Activated naive CD4-positive, alpha-beta T cell (primary cell): ENCODE measurements at places on chromosomes 16 and 17.

DNA sequence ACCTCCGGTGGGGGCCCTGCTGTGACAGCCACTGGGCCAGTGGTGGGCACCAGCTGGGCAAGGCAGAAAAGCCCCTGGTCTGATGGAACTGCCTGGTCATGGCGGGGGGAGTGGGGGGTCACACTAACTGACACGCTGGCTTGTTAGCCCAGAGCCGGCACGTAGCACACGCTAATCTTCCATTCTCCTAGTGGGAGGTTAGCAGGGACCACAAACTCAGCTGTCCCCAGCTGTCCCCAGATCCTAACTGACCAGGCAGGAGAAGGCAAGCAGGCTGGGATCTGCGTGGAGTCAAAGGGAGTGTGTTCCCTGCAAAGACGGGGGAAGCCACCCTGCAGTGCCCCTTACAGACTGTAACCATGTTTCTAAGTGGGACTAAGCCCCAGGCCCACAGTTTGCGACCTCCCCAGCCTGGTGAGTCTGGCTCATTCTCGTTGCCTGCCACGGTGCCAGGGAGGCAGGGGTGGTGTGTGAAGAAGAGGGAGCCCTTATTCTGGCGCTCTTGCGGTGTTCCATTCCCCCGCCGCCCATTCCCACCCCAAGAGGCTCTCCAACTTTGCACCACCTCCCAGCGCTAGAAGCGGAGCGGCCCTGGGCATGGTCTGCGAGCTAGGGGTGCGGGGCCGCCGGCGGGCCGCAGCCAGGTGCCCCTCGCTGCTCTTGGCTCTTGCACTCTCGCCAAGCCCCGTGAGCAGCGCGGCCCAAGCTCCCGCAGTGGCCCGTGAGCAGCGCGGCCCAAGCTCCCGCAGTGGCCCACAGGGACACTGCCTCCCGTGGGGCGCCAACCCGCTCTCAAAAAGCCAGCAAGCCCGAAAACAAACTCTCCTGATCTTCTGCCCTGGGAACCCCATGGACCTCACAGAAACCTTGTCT lies 12.1 kb upstream of the ZNF423 start:
- DNase-seq = no peak

- no peak for DNase-seq
Measured at GRCh38 chr17:17236295-17237025, 508 bp downstream of the FLCN start.

- DNase-seq = no peak
Measured at GRCh38 chr16:19783363-19784182, 65.5 kb downstream of the IQCK start.

DNA sequence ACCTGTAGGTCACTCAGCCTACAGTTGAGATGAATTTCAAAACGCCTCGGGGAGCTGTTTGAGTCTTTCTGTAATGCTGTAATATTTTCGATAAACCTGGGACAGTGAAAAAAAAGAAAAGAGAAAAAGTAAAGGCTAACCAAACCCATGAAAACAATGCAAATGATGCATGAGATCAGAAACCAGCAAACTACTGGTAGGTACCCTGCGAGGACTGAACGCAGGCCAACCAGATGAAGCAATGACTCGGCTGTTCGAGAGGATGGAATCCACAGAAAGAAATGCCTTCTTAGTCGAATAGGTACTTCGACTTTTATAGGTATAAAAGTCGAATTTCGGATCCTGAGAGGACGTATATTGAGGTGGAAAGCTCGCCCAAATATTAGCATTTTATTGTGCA lies 509 bp upstream of the ATAD5 start:
- no peak for DNase-seq

- DNase-seq = no peak
Measured at GRCh38 chr17:2042390-2042847, 597 bp downstream of the OVCA2 start.

GRCh38 chr16:67396159-67397035 lies 3.1 kb upstream of the TPPP3 start:
- no peak for DNase-seq

GRCh38 chr16:5305023-5305422 lies 207.4 kb upstream of the EEF2KMT start:
- no peak for DNase-seq

- no peak for DNase-seq
Measured at GRCh38 chr16:11658896-11659708, 9.2 kb upstream of the SNN start.

DNA sequence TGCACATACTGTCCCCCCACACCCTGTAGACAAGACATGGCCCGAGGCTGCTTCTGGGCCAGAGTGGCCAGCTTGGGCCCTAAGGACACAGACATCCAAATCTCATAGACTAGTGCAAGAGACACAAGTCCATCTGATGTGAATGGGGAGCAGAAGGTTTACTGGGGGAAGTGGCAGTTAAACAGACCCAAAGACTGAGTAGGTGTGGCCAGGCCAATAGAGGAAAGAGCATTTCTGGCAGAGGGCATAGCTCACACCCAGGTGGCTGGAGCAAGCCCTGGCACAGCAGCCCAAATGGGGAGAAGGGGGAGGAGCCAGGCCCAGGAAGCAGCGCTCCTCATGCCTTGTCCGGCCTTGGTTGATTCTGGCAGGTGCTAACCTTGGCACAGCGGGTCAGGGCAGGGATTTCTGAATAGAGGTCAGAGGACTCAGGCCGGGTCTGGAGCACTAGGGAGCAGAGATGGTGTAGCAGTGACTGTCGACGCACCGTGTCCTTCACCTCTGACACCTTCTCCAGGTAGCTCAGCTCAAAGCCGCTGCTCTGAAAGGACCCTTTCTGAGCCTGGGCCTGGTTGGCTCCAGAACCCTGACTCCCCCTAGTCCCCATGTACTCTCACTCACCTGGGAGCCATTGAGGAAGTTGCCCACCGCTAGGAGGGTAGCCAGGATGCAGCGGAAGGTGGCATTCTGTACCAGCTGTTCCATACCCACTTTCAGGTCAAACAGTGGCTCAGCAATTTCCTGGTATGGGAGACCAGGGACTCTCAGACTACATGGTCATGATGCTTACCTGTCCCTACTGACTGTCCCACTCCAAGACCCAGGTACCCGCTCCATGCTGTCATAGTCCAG lies 4.1 kb downstream of the TMEM208 start:
- no peak for DNase-seq

DNA sequence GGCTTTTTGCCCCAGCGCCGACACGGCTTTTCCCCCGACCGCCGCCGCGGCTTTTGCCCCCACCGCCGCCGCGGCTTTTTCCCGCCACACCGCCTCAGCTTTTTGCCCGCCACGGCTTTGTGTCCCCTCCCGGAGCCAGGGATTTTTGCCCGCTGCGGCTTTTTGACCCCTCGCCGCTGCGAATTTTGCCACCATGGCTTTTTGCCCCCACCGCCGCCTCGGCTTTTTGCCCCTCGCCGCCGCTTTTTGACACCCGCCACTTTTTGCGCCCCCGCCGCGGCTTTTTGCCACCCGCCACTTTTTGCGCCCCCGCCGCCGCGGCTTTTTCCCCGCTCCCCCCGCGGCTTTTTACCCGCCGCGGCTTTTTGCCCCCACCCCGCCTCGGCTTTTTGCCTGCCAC lies 1342.5 kb downstream of the TP53TG3F start:
- DNase-seq = no peak

DNA sequence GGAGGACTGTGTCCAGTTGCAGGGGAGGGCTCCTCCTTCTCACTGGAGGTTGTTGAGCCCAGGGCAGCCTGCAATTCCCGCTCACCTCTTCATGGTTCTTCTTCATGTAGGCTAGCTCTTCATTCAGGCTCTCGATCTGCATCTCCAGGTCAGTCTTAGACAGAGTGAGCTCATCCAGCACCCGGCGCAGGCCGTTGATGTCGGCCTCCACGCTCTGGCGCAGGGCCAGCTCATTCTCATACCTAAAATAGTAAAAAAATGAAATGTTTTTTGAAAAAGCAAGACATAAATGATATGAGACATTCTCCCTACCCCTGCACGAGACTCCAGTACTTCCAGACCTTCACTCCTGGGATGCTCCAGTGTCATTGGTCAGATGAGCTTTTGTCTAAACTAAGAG lies 2.2 kb downstream of the KRT13 start:
- no peak for DNase-seq
